ENCODE measurements at places on chromosomes 11 and 22. TPM values are rescaled to one million over a fixed set of nuclear protein-coding genes. Genes with fewer than 3 reads are reported as not detected.

The NPAS4 gene
- total RNA-seq = not detected

The SLN gene
- total RNA-seq = not detected

The C11orf87 gene
- not detected for total RNA-seq

The OR8G1 gene
- not detected for total RNA-seq

The OR8K1 gene
- total RNA-seq = not detected

The NRGN gene
- 8.2 TPM for total RNA-seq

The APOL3 gene
- 35.8 TPM for total RNA-seq

The KCNK7 gene
- total RNA-seq = 0.14 TPM

The MS4A12 gene
- total RNA-seq = not detected

The CCDC157 gene
- total RNA-seq = 0.93 TPM

The ANO3 gene
- not detected for total RNA-seq

The MPEG1 gene
- not detected for total RNA-seq

The EFEMP2 gene
- 18.9 TPM for total RNA-seq

The POLD4 gene
- total RNA-seq = 45.9 TPM

Data from thoracic aorta endothelial cell (primary cell).